ENCODE measurements at places on chromosomes 7 and 10.

- DNase-seq: no peak
Observed at GRCh38 chr7:122790132-122790531, 87.4 kb upstream of the RNF148 start.

GRCh38 chr10:72034761-72035160, 53.6 kb downstream of the SPOCK2 start:
- DNase-seq: no peak

DNA sequence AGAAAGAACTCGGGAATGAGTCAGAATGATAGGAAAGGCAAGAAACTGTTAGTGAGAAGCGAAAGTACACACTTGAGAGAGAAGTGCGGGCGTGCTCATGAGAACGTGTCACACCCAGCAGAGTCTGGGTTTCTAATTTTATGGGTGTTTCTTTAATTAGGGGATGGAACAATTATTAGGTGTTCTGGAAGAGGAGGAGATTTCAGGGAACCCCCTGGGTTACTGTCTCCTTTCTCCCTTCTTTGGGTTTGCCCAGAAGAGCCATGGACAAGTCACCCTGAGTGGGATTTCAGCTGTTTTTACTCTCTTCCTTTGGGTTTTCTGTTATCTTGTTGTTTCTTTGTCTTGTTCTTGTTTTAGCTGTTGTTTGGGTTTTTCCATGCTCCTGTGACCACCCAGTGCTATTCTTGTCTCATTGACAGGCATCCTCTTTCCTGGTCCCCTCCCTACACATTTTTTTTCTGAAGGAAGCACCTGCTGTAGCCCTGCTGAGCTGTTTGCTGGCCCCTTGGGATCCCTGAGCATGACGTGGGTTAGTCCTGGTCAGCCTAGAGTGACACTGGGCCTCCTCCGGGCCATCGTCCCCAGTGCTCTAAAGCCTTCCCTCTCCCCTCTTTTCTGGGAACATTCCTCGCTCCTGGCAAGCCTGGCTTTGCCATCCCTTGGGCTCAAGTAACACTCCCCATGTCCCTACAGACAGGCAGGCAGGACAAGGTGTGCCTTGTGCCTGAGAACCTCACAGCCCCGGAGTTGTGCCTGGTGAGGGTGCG, 3.5 kb downstream of the SH2D4B start:
- no peak for DNase-seq

DNA sequence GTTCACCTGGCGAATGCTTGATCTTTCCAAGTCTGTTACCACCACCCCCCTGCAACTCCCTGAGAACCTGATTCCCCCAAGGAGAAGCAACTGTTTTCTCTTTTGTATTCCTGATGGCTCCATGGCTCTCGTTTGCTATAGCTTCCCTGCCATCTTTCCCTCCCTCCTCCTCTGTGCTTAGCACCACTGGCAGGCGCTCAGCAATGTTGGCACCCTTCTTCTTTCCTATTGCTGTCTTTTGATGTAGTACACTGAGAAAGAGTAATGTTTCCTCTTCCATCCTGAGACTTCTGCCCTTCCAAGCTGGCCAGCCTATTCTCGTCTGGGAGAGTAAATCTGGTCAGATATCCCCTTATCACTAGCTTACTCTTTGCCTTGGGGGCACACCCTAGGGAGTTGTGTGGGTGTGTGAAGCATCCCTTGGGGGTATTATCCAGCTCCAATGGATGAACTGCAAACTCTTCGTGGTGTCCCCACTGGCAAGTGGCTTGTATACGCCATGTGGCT, 74.0 kb downstream of the BMPER start:
- DNase-seq: no peak

GRCh38 chr7:137951700-137952425, 50.0 kb downstream of the CREB3L2 start:
- DNase-seq: no peak

GRCh38 chr7:144391014-144391413, 12.5 kb downstream of the NOBOX start:
- no peak for DNase-seq

GRCh38 chr10:5557799-5558771, 33.3 kb downstream of the CALML3 start:
- no peak for DNase-seq

DNA sequence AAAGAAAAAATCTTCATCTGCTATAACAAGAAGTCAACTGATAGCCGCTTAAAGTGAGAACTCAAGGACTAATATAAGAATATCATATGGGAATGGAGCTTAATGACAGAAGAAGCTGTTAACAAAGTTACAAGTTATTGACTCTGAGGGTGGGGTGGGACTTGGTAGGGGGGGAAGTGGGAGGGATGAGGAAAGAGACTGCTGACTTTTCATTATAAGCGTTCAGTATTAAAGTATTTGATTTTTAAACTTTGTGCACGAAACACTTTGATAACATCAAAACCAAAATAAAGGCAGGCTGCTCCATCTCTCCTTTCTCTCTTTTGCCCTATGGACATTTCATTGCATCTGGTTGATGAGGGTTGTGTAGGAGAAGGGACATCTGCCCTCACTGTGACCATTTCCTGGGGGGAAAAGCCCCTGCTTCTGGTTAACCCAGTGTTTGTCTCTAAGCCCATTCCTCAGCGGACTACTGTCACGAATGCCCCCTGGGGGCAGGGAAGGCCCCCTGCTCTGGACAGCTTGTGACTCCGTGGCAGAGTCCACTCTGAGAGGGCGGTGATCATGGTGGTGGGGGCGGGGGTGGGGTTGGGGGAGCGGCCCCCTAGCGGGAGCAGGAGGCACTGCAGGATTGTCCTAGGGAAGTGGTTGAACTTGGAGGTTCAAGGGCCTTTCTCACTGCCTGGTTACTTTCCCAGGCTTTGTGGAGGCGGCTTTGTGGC, 17.4 kb downstream of the SLC13A4 start:
- DNase-seq: no peak

DNA sequence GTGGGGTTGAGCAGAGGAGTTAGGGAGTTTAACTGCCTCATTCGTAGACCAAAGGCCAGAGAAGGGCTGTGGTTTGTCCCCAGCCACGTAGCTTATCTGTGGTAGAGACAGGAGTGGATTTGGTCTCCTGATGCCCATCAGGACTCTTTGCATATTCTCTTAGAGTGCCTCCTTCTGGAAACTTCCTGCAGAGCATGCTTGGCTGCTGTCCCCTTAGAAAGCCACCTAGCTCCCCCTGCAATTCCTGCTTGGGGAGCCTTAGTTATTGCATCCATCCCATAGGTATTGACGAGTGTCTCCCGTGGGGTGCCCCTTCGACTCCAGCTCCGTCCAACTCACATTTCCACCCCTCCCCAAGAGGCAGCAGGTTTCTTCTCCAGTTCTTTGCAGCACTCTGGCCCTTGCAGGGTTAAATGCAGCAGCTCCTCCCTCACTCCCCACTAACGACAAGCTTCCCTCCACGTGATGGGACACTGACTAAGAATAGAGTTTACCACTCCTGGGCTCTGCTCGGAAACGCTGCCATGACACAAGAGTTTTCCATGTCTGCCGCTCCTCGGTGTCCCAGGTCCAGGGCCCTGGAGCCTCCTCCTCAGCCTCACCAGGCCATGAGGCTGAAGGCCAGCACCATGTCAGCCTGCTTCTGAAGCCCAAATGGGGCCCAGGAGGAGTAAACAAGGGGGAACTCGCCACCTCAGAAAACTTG, 147.8 kb upstream of the UNC5B start:
- no peak for DNase-seq

Data from GM04504 (cell line).